ENCODE measurements at places on chromosomes 1 and 21.
A peak's percentile ranks its signal among the peaks of the same experiment; 100 is the strongest.

- DNase-seq, result no peak
These were observed 8.1 kb upstream of the WNT9A start for GRCh38 chr1:227955808-227956207.

DNA sequence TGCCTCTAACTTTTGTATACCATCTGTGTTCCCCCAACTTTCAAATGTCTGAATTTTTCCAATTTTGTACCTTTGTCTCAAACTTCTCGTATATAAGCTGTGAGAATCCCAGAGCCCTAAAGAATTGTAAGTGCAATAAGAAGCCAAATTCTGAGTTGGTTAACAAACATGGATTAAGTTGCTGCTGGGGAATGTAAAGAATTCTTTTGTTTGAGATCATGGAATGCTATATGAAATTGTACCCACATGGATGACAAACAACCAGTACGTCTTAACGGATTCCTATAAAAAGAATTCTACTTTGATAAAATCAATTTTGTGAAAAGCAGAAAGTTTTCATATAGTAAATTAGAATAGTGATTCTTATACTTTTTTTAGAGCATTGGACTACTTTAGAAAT, 72.4 kb upstream of the CYP2J2 start:
- no peak for DNase-seq

DNA sequence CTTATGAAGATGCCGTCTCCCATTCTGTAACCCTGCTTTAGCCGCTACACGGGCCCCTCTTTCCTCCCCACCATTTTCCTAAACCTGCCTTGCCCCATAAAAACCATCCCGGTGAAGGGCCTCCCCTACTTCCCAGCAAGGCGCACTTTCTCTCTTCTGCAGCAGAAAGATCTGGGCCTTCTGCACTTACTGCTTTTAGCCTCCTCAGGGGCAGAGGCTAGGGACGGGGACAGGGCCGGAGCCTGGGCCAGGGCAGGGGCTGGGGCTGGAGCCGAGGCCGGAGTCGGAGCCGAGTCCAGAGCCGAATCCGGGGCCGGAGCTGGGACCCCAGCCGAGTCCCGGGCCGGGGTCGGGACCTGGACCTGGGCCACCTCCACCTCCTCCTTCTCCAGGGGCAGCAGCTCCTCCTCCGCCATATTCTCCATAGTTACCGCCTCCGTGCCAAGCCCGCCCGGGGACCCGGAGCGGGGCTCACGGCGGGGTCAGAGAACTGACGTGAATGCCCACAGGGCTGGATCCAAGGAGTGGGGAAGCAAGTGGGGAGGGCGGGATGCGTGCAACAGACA, 382 bp downstream of the TRMT1L start:
- DNase-seq, result peak; percentile 96

GRCh38 chr1:155073377-155074242, 5.0 kb upstream of the EFNA3 start:
- no peak for DNase-seq

- DNase-seq, result no peak
These were observed 112.5 kb upstream of the F3 start for GRCh38 chr1:94654031-94654430.

DNA sequence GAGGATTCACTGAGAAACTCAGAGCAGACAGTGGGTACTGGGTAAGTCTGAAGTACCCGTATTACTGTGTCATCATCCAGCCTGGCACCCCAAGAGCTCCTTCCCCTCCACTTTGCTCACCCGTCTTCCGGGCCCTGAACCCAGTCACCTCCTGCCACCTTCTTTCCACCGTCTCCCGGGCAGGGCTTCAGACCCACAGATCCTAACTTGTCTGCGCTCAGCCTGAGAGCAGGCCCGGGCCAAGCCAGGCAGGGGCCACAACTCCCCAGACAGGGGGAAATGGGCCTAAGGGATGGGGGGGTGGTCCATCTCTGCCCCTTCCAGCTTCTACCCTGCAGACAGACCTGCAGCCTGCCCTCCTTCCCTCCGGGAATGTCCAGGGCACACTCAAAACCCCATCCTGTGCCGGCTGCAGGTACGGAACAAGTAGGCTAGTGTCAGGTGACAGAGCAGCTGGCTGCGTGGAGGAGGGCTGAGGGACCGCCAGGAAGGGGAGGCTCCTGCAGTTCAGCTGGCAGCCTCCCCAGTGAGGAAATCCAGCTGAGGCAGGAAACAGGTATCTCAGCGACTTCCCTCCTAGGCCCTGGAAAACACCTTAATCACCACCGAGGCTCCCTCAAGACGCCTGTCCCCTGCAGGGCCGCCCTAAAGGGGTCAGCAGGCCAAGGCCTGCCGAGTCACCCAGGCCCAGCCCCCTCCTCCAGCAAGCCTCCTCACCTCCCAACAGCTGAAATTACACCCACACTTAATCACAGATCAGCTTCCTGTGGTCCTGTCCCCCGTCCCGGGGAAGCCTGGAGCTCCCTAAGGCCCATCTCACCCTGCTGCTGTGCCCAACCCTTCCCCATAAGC, 3.5 kb downstream of the HSPG2 start:
- DNase-seq, result no peak

DNA sequence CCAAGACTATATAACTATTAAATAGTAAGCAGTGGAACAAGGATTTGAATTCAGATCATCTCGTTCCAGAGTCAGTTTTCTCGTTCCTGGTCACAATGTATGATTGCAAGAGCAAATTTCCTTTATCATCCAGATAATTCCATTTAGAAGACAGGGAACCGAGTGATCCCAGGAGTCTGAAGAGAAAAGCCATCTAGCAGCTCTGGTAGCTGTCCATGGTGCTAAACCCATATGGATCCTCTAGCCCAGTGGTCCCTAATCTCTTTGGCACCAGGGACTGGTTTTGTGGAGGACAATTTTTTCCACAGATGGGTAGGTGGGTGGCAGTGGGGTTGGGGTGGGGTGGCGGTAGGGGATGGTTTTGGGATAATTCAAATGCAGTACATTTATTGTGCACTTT, 229.4 kb downstream of the PTPRU start:
- no peak for DNase-seq

DNA sequence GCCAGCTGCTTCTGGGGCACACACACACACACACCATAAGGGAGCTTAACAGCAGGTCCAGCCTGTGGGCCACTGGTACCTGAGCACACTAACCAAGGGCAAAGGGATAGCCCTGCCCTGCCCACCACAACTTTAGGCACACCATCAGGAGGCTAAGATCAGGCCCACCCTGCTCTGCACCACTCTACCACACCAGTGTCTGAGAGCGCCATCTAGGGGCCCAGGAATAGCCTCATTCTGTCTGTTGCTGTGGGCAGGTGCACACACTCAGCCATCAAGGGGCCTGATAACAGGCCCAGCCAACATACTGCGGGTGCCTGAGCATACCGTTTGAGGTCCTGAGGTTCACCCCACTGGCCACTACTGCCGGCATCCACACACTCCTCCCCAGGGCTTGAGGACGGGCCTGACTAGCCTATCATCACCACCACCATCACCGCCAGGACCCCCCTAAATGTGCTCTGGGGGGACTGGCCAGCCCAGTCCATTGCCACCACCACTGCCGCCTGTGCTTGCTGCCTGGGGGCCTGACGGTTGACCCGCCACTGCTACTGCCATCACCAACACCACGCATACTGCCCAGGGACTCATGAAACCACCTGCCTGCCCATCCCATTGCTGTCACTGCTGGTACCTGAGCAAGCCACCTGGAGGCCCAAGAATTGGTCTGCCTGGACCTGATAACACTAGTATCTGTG, 31.3 kb downstream of the NSL1 start:
- DNase-seq, result no peak

- no peak for DNase-seq
These were observed 96.0 kb downstream of the MAB21L3 start for GRCh38 chr1:116207126-116207735.

DNA sequence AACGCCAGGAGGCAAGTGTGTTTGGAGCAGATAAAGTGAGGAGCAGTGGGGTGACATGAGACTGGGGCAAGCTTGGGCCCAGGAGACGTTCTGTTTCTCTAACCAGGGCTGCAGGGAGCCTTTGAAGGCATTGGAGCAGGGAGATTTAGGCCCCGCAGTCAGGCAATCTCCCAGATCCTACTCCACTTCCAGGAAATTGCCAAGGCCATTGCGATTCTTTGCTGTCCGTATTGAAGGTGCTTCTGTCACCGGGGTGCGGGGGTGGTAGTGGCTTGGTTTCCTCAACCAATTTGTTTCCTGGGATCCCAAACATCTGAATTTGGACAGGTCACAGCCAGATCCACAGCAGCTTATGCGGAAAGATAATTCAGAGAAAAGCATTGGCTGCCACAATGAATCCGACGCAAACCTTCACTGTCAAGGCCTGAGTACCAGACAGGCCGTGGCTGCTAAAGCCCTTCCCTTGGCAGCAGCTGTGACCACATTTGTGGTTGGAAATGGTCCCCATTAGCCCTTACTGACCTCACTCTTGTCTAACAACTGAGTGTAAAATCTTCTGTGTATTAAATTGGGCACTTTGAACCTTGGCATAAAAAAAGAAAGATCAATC, 385.6 kb downstream of the PTPRU start:
- no peak for DNase-seq

GRCh38 chr1:94792473-94793295, 27.5 kb upstream of the SLC44A3 start:
- no peak for DNase-seq

DNA sequence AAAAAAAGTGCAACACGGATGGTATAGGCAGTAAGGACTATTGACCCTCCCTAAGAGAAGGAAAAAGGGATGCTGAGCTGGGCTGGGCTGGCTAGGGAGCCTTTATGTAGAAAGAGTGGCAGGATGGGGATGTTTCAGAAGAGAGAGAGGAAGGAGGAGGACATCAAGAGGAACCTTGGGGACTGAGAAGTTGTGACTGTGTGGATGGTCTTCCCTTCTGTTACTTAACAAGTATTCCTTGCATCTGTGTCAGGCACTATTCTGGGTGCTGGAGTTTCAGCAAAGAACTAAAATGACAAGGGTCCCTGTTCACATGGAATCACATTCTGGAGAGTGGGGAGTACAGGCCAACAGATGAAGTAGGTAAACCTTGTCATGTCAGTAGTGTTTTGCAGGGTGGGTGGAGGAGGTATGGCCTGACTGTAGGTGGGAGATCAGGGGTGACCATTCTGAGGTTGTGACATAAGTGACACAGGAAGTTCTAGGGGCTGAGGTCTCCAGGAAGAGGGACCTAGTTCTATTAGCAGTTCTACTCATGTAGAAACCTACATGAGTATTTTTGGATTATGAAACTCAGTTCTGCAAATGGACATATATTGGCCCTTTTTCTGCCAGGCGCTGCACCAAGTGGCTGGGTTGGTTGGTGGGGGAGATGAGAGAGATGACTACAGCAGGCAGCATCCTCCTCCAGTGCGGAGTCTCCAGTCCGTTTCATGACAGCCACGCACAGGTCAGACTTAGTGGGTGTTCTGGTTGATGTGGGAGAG, 53.8 kb downstream of the PRDM2 start:
- DNase-seq, result no peak
